ENCODE measurements at places on chromosomes 2 and 18.

- DNase-seq, result no peak
Observed at GRCh38 chr2:134675314-134675713, 43.5 kb downstream of the TMEM163 start.

DNA sequence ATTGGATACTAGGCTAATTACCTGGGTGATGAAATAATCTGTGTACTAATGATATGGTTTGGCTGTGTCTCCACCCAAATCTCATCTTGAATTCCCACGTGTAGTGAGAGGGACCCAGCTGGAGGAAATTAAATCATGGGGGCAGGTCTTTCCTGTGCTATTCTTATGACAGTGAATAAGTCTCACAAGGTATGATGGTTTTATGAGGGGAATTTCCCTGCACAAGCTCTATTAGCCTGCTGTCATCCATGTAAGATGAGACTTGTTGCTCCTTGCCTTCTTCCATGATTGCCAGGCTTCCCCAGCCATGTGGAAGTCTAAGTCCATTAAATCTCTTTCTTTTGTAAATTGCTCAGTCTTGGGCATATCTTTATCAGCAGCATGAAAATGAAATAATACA is 394.1 kb upstream of the SYT4 start:
- DNase-seq, result no peak

- no peak for DNase-seq
Observed at GRCh38 chr2:234852941-234853340, 98.9 kb upstream of the SH3BP4 start.

GRCh38 chr2:219946529-219946928 is 319.1 kb downstream of the SLC4A3 start:
- no peak for DNase-seq

- no peak for DNase-seq
Observed at GRCh38 chr18:4394700-4395099, 60.4 kb downstream of the DLGAP1 start.

DNA sequence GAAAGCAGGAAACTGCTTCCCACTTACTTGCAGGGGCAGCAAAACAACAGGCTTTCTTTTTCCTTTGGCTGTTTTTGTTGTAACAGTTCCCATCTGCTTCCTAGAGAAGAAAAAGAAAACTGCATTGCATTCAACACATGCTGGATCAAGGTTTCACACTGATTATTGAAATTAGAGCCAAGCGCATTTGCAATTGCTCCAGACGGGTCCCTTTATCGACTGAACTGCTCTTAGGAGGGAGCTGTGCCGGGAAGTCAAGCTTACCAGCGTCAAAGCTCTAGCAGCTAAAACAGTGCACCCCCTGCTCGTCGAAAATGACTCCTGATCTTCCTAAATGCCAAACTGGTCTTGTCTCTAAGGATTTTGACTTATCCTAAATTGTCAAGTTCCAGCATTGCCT is 164.0 kb upstream of the SESTD1 start:
- DNase-seq, result no peak

DNA sequence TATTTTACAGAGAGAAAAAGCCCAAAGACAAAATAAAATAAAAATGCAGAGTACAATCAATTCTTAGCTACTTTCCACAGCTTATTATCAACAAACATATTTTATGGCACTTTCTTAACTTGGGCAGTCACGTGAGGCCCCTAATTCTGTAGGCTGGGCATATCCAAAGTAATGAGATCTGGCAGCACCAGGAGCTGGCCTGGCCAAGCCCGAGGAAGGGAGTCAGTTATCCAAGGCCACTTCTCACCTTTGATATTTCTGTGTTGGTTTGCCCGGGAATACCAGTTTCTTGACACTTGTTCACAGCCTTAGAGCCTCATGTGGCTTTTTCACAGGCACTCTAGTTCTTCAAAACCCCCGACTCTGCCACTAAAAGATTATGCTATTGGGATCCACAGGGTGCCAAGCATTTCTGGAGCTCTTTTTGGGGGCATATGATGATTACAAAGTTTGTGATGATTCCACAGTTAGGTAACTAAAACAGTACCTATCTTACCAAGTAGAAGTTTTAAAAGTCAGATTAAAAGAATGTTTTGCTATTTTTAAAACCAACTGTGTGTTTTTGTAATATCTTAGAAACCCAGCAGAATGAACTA is 90.4 kb downstream of the MEP1B start:
- DNase-seq, result no peak

GRCh38 chr2:110140401-110140800 is 24.8 kb upstream of the MALL start:
- DNase-seq, result no peak

- DNase-seq, result no peak
Observed at GRCh38 chr2:172249334-172249733, 146.6 kb upstream of the DLX2 start.

GRCh38 chr18:9787712-9788111 is 79.6 kb downstream of the RAB31 start:
- no peak for DNase-seq

- no peak for DNase-seq
Observed at GRCh38 chr2:197604117-197604860, 71.1 kb downstream of the RFTN2 start.

GRCh38 chr18:61541673-61542072 is 208.4 kb downstream of the CDH20 start:
- DNase-seq, result no peak

- no peak for DNase-seq
Observed at GRCh38 chr2:107530046-107530445, 296.6 kb upstream of the RGPD4 start.

- no peak for DNase-seq
Observed at GRCh38 chr2:118670838-118671237, 176.6 kb downstream of the EN1 start.

GRCh38 chr2:119475225-119475856 is 43.7 kb downstream of the TMEM37 start:
- no peak for DNase-seq

GRCh38 chr2:14693874-14694273 is 61.4 kb downstream of the LRATD1 start:
- no peak for DNase-seq

DNA sequence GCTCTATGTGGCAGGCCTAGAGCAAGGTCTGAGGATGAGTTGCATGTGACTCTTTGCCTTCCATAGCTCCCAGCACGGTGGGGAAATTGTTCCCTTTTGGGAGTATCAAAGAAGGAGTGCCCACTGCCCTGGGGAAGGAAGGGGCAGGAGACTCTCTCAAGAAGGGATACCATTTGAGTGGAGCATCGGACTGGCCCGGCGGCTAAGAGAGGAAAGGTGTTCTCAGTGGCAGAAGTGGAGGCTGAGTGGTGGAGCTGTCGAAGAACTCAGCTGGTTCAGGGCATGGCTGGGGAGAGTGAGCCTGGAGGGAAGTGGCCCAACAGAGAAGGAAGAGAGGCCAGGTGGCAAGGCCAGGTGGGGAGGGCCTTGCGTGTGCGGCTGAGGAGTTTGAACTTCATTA is 235.2 kb downstream of the DYSF start:
- DNase-seq, result no peak
